ENCODE measurements at places on chromosomes 11 and 22.
A peak's percentile ranks its signal among the peaks of the same experiment; 100 is the strongest.

- DNase-seq = no peak
Measured at GRCh38 chr22:23079814-23080521, 9.6 kb downstream of the GNAZ start.

DNA sequence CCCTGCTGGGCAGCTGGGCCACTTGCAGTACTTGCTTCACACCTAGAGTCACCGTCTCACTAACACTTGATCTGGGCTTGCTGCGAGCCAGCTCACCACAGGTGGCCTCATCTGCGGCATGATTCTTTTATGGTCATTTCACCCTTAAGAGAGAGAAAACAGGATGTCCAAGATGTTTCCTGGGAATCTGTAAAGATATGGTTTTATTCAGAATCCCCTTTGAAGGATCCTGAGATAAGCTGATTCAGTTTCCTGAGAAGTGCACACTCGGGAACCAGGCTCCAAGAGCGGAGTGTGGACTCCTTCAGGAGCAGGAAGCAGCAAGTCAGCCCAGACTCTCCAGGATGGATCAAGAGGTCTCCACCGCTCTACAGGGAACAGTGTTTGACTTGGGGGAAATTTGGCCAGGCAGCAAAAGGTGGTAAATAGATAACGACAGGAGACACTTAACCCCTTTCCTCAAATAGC is 21.8 kb upstream of the TP53AIP1 start:
- DNase-seq = no peak

GRCh38 chr11:44611687-44612434 is 46.4 kb downstream of the CD82 start:
- DNase-seq = no peak

GRCh38 chr11:131413217-131413616 is 42.8 kb downstream of the NTM start:
- DNase-seq = no peak

DNA sequence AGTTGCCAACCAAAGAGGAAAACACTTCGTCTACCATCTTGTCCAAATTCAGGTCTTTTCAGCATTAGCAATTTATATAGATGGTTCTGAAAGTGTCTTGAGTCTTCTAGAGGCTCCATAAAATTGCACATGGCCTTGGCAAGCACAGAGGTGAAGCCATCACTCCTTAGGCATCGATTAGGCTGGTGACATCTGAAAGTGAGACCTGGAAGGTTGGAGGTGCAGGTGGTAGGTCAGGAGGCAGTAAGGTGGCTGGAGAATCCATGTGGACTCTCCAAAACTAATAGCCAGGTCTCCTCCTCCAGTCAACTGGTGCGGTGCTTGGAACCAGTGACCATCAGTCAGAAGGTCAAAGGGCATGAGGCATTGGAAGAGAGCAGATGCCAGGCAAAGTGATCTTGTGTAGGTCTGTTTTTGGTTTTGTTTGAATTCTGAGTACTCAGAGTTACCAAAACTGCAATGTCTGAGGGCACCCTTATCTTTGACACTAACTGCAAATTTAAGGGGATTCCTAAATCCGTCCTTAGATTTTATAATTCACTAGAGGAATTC is 6.6 kb upstream of the APOL2 start:
- DNase-seq = no peak

- DNase-seq = peak; percentile 48
Measured at GRCh38 chr11:57800444-57801182, 39.0 kb downstream of the CTNND1 start.

DNA sequence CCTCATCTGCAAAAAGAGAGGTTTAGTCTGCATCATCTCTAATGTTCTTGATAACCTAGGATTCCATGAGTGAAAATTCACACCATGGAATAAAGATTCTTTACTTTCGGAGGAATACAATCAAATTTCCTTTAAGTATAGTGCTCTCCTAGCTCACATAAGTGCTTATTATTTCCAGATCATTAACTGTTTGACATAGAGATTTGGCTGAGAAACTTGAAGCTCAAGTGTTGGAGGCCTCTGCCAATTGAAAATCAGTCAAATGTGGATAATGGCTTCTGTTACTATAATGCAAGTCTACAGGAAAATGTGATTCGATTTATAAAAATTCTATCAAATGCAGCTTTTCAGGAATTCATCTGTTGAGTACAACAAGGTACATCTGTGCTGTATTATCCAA is 144.6 kb downstream of the KIF18A start:
- DNase-seq = no peak

DNA sequence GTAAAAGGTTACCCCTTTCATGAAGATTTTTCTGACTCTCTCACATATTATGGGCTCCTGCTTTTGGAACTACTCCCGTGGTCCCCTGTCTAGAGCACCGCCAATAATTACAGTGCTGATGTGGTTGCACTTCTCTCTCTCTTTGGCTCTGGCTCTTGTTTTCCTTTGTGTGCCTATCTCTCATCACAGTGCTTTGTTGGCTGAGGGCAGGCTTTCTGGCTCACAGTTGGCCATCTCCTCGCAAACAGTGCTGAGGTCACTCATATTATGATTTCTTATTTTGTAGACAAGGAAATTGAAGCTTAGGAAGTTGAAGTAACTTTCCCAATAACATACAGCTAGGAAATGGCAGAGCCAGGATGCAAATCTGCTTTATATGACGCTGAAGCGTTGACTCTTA is 192.5 kb downstream of the DDX10 start:
- no peak for DNase-seq
